ENCODE measurements at places on chromosomes 4 and X.

GRCh38 chrX:69616457-69617203 lies 717 bp downstream of the EDA start:
- no peak for DNase-seq

DNA sequence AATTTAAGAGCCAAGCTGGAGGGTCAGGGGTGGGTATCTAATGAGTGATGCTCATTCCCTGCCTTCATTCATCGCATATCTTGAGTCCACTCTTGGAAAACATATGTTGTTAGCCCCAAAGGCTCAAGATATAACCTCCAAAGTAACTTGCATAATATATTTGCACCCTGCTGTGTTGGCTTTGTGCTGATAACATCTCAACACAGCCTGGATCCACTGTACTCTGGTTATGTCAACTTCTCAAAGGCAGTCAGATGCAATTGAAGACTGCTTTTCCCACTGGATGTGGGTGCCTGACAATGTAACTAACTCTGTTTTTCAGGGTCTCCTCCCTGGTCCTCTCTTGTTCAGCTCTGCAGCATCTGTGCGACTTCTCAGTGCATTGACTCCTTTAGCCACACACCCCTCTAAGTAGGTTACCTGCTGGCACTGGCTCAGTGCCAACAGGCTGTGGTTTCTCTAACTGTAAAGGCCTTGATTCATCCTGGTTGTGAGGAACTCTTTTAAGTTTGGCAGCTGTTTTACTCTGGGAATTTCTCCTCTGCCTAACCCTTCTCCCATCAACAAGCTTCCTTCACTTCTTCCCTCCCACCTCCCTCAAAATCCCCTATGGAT lies 28.1 kb downstream of the SLC16A2 start:
- no peak for DNase-seq

GRCh38 chr4:105474099-105474518 lies 247 bp upstream of the PPA2 start:
- DNase-seq: no peak

DNA sequence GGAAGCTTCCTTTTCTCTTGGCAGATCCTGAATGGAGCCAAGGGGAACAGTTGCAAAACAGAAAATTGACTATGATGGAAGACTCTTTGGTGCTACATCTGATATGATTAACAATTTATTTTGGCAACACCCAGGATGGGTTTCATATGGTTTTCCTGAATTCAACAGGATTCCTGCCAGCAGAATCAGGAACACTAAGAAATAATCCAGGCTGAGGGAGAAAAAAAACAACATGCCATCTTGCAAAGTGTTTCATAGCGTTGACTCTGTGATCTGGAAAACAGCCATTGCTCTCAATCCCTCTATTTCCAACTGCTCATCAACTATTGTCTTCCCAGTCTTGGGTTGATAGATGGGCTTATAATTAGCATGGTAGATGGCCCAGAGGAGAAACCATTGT lies 303.8 kb upstream of the KLF3 start:
- no peak for DNase-seq

DNA sequence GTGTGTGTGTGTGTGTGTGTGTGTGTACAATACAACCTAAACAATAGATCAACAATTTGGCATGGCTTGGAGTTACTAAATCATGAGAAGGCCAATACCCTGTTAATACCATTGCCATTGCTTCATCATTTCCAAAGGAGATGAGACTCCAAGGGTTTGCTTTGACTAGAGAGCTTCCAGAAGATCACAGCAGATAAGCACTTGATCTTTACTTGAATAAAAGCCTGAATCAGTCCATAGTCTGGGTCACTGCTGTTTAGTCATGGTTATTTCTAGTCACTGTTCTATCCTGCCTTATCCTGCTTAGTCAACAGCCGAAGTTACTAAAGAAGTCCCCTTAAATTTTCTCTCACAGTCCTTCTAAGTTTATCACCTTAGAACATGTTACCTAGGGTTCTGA lies 58.2 kb downstream of the RAB40AL start:
- DNase-seq: no peak

DNA sequence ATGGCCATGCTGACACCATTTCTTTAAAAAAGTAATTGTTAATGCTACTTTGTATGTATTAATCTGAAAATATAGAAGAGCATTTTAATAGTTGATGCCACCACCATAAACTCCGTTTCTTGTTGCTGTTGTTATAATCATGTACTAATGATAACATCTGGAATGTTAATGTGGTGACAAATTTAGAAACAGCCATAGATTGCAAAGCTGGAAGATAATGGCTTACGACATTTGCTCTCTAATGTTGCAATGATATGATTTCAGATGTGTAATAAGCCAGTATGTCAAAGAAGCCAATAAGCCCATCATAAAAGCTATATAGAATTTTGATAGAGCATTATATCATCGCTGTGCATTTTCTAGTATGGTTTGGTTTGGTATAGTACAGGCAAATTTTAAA lies 579.4 kb upstream of the ZFP42 start:
- DNase-seq: no peak

- no peak for DNase-seq
These were observed 50.6 kb upstream of the RAPGEF2 start for GRCh38 chr4:159052315-159052714.

GRCh38 chrX:5051831-5052491 lies 1176.7 kb downstream of the NLGN4X start:
- DNase-seq: no peak

GRCh38 chrX:10714531-10714930 lies 94.1 kb upstream of the MID1 start:
- no peak for DNase-seq

- DNase-seq: no peak
These were observed 46.9 kb downstream of the SORCS2 start for GRCh38 chr4:7239101-7239820.

- no peak for DNase-seq
These were observed 55.3 kb upstream of the SLC25A43 start for GRCh38 chrX:119343856-119344255.

DNA sequence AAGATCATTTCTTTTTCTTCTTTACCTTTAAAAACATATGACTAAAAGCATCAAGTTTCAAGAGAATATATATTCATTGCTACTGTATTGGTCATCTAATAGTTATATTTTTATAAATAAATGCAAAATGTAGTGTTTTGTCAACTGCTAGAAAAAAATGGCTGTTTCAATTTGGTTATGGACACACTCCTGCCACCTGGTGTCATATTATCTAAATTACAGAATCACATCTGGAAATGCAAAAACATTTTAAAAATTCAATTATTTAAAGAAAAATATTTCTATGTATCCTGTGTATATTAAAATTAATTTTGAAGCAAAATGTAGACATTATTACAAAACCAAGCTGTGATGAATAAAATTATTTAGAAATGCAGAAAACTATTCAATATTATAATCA lies 329.4 kb upstream of the PCDH18 start:
- no peak for DNase-seq
